Germinal center (tissue), 1 donor: ENCODE measurements at places on chromosomes 1 and 21.
A peak's percentile ranks its signal among the peaks of the same experiment; 100 is the strongest.

- DNase-seq, result peak; percentile 46
These were observed 17.2 kb downstream of the HENMT1 start for GRCh38 chr1:108643492-108644335.

- no peak for DNase-seq
These were observed 6.2 kb upstream of the SLAMF1 start for GRCh38 chr1:160652924-160653619.

DNA sequence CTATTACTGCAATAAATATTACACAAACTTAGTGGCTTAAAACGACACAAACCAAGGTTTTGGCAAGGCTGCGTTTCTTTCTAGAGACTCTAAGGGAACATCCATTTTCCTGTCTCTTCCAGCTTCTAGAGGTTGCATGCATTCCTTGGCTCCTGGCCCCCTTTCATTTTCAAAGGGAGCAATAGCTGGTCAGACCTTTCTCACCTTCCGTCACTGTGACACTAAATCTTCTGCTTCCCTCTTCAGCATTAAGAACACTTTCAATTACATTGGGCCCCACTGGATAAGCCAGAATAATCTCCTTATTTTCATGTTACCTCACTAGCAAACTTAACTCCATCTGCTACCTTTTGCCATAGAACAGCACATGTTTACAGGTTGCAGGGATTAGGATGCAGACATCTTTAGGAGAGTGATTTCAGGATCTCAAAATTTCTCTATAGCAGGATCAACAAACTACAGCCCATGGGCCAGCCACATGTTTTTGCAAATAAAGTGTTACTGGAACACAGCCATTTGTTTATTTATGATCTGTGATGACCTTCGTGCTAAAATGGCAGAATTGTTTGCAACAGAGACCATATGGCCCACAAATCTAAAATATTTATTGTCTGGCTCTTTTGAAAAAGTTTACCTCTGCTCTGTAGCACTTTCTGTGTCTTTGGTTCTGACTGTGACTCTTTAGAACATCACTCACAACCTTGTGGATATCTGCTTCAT, 221.5 kb upstream of the SGIP1 start:
- no peak for DNase-seq

- no peak for DNase-seq
These were observed 143.1 kb downstream of the TGFBR3 start for GRCh38 chr1:91742848-91743292.

GRCh38 chr1:29695803-29696202, 459.5 kb downstream of the PTPRU start:
- DNase-seq, result no peak

DNA sequence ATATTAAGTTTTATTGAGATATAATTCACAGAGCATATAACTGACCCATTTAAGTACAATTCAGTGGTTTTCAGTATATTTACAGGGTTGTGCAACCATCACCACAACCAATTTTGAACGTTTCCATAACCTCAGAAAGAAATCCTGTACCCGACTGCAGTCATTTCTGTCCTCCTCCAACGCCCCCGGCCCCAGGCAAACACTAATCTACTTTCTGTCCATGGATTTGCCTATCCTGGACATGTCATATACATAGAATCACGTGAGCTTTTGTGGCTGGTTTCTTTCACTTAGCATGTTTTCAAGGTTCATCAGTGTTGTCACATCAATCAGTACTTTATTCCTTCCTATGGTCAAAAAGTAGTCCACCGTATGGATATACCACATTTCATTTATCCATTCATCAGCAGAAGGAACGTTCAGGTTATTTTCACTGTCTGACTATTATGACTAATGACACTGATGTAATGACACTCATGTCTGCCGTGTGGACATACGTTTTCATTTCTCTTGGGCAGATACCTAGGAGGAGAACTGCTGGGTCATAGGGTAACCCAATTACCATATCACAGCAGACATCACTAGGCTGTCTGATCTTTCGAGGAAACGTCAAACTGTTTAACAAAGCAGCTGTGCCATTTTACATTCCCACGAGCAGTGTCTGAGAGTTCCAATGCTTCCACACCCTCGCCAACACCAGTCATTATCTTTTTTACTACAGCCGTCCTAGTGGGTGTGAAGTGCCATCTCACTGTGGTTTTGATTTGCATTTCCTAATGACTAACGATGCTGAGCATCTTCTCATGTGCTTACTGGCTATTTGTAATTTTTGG, 30.8 kb downstream of the MRPL37 start:
- DNase-seq, result no peak

- DNase-seq, result no peak
These were observed 614.3 kb downstream of the NCAM2 start for GRCh38 chr21:21612466-21612865.

- no peak for DNase-seq
These were observed 61.6 kb downstream of the COL18A1 start for GRCh38 chr21:45466330-45467220.

DNA sequence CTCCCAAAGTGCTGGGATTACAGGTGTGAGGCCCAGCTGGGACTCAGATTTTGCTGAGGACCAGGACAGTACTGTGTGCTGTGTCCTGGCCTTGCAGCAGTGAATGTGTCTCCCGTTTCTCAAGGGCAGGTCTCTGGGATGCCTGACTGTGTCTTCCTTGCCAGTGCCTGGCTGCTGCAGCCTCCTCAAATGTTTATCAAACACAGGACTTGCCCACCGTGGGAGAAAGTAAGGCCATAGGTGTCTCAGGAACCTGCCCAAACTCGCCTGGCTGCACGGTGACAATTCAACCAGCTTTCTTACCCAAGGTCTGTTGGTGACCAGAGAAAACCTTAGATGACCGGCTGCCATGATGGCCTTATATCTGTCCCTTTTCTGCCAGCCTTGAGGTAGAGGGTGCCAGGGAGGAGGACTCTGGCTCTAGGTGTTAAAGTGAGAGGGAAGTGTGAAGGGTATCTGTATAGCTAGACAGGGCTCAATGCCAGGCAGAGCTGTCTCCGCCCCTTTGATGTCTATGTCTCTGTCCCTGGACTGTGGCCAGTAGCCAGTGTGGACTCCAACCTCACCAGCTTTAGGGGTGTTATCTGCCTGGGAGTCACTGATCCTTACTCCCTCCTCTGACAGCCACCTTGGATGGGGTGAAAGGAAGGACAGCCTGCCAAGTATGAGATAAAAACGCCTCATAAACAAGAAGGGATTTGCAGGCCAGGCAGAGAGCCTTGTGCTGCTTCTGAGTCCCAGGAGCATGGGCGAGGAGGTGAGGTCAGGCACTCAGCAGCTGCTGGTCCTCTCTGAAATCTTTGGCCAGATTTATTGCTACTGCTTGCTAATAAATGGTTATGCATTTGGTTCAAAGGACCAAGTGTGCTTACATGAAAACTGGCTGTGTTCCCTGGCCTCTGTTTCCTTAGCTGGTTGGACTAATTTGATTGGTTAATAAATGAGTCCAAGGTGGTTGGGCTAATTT, 22.3 kb downstream of the IL6R start:
- DNase-seq, result no peak

DNA sequence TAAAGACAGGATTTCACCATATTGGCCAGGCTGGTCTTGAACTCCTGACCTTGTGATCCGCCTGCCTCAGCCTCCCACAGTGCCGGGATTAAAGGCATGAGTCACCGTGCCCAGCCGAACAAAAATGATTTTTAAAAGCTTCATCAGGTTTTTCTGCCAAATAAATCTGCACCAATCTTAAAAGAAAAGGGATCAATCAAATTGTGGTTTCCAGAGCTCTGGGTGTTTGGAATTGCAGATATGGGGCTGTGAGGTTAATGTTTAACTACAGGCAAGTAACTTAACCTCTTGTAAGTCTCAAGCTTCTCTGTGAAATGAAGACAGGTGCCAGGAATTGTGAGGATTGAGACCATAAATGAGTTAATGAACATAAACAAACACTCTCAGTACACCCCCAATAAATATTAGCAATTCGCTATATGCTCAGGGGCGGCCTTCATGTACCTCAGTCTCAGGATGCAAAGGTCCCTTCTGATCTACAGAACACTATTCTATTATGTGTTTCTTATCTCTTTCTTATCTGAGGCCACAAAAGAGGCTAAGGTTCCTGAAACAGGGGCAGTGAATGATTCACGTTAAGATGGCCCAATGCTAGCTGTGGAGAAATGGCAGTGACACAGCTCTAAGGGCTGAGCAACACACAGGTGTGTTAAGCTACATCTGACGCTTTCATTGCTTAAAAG, 7.1 kb upstream of the GNPAT start:
- DNase-seq, result no peak

DNA sequence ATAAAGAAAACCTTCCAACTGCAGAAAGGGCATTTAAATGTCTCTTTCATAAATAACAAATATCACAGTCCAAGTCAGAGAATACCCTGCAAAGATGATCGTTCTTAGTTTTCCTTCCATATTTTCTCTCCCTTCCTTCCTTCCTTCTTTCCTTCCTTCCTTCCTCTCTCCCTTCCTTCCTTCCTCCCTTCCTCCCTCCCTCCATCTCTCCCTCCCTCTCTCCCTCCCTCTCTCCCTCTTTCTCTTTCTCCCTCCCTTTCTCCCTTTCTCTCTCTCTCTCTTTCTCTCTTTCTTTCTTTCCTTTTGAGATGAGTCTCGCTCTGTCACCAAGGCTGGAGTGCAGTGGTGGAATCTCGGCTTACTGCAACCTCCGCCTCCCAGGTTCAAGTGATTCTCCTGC, 29.0 kb upstream of the SCAF4 start:
- no peak for DNase-seq

- no peak for DNase-seq
These were observed 88.4 kb downstream of the PDE4B start for GRCh38 chr1:65881067-65881594.

- no peak for DNase-seq
These were observed 45.5 kb downstream of the TOR1AIP2 start for GRCh38 chr1:179831852-179832699.
